ENCODE measurements at places on chromosomes 16 and 17.

DNA sequence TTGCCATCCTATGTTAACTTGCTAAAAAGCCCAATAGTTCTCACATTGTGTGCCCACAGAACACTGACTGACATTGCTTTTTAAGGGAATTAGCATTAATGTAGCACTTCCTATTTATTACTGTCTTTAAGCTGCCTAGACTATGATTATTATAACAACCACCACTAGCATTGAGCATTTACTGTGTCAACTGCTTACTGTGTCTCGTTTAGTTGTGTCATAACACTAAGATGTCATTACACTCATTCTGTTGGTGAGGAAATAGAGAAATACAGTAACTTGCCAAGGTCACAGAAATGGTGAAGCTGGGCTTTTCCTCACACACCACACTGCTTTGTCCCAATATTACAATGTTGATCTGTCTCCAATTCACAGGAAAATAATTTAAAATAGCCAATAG, 30.2 kb downstream of the TRIM25 start:
- no peak for DNase-seq

DNA sequence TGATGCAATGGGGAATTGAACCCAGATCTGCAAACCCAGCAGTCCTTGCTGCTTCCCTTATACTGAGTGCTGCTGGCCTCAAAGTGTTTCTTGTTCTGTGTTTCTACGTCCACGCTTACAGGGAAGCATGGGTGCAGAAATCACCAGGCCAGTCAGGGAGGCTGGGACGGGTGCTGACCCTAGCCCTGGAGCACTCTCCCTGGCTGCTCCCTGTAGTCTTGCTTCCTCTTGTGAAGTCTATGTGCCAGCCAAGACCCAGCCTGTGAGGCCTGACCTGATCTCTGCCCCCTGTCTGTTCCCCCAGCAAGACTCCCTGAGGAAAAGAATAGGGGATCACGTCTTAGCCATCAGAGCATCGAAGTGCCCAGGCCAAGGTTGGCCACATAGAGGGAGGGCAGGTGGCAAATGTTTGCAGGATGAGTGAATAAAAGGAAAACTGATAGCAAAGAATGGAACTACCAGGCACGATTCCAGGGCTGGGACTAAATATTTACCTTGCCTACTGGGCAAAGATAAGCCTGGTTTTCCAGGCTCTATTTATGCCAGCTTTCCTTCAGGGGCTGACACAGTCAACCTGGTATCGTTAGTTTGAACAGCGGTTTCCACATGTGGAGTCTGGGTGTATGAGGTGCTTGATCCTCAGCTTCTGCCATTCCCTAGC, 41.2 kb upstream of the RHOT1 start:
- no peak for DNase-seq

DNA sequence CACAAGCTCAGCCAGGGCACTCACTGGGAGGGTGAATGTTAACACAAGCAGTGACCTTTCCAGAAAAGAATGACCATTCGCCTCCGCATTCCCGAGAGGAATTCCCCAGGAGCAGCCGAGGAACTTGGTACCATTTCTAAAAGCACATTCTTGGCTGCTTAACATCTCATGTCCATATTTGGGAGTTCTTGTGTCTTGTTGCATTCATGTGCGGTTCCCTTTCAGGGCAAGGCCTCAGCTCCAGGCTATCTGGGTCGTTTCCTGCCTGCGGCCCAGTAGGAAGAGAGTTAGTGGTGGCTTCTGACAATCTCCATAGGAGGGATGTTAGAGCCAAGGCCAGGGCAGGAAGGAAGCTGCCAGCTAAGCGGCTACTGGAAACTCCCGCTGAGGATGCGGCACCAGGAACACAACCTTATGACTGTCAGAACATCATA, 27.8 kb upstream of the MEAK7 start:
- no peak for DNase-seq

DNA sequence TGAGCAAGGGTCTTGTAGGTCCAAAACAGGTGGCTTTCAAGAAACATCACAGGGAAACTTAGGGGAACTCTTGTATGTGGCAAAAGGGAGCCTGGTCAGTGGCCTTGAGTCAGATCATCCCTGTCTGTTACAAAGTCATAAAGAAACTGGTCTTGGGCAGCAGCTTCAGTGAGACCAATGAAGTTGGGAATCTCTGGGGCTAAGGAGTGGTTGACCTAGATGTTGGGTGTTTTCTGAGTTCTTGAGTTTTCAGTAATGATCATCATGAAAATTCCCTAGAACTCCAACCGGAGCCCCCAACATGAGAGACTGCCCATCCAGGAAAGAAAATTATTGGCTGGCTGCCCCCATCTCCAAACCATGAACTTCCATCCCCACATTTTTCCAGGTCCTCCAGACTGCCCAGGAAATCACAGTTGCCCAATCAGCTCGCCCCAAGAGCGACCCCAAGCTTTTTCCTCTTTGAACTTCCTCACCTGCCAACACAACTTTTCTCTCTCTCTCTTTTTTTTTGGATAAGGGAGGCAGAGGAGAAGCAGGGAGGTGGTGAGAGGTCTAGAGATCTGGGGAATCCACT, 3.9 kb downstream of the CCR7 start:
- no peak for DNase-seq

DNA sequence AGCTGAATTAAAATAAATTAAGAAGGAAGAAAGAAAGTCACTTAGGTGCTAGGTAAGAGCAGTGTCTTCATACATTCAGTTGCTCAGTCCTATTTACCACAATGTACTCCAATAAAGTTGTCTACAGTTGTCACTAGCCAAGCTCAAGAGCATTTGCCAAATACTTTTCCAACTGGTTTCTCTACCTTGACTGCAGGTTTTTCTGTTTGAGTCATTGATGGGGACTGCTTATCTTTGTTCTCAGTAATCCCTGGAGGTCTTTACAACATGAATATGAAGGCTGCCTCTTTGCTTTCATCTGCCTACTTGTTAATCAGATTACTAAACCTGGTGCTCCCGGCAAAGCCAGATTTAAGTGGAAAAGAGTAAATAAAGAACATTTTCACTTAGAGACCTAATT, 64.6 kb upstream of the CLEC18B start:
- DNase-seq, result no peak

DNA sequence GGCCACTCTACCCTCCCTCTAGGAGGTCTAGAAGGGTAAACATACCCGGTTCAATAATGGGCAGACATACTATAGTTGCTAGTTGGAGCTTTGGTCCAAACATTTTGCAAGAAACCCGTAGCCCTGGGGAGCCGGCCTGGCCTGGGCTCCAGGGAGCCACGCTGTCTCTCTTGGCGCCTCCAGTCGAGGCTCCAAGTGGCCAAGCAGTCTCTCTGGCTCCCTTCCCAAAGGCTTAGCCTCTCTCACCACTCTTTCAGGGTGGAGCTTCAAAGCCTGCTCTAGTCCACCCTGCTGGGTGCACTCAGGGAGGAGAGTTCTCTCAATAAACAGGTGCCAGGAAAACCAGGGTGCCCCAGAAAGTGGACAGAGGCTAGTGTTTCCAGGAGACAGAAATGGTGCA, 32.2 kb downstream of the RCVRN start:
- DNase-seq, result no peak

GRCh38 chr17:56707312-56708219, 114.1 kb downstream of the NOG start:
- DNase-seq, result no peak

GRCh38 chr17:76868176-76868668, at the start of gene MGAT5B:
Gene MGAT5B, plus strand, starts transcription at chr17:76868404. Its CDS starts 626 bp downstream, at chr17:76869030.
- peak; percentile 69 for DNase-seq

GRCh38 chr16:5875416-5875815, 777.8 kb upstream of the EEF2KMT start:
- no peak for DNase-seq

DNA sequence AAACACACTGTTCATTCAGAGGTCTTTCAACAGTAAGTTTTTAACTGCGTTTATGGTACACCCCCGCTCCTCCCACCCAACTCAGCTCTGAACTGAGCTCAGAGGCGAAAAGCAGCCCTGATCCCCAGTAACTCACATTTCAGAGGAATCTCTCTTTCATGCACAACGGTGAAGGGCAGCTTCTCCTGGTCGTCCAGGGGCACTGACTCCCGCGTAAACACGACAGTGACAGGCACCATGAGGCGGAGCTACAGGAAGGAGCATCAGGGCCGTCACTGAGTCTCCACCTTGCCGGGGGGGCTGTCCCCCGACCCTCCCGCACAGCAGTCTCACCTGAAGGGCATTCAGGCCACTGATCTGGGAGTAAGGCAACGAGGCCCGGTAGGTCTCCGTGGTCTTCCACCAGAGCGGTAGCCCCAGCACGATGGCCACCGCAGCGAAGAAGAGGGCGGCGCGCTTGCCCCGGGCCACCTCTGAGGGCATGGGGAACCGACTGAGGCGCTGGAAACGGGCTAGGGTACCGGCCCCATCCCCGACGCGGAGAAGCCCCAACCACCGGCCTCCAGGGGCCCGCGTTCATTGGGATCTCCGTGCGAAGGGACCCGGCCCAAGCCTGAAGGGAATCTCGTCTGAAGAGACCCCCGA, 486 bp downstream of the PIGS start:
- peak; percentile 31 for DNase-seq

- DNase-seq, result no peak
Observed at GRCh38 chr17:44387804-44388203, 1.6 kb downstream of the ITGA2B start.

DNA sequence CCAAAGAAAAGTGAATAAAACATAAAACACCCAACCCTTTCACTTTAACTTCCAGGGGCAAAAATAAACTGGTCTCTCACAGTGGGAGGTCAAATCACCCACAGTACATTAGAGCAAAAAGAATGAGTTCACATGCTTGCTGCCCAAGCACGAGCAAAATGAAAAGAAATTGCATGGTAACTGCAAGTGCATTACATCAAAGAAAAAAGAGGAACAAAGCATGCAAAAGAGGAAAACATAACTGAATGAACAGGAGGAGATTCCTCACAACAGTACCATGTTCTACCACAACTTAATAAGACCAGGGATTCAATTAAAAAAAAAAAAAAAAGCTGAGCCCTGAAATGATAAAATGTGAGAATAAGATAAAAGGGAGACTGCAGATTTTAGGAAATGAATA, 12.3 kb downstream of the DNAH2 start:
- DNase-seq, result no peak

- no peak for DNase-seq
Observed at GRCh38 chr17:12296209-12296625, 275.5 kb downstream of the MAP2K4 start.

DNA sequence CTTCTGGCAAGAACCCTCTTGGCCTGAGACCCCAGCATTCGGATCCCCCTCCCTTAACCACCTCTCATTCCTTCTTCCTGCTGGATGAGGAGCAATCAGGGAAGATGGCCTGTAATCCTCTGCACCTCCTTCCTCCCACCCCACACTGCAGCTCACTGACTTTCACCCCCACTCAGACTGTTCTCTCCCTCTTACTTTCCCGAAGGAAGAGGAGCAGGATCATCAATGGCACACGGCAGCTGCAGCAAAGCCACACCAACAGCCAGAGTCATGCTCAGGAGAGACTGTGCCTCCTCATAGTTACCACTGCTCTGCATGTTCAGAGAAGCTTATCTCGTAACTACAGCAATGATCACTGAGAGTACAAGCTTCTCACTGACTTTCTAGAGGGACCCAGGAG, 10.1 kb upstream of the TMEM101 start:
- DNase-seq, result no peak

DNA sequence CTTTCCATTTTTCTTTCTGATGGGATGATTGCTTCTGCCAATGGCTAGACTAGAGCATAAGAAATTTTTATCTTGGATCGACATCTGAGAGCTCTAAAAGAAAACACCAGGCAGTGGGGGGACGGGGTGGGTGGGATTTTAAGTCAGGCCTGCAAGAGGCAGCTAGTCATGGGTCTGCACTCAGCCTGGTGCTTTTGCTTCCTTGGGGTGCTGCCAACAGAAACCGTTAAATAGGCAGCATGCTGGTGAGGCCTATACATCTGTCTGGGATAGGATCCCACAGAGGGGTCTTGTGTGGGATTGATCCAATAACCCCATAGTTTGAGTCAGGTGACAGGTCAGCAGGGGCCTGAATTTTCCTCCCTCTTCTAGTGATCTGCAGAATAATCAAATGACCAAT, 26.9 kb downstream of the ZNRF1 start:
- no peak for DNase-seq

GRCh38 chr17:8935191-8935590, 30.3 kb downstream of the PIK3R5 start:
- DNase-seq, result peak; percentile 86

DNA sequence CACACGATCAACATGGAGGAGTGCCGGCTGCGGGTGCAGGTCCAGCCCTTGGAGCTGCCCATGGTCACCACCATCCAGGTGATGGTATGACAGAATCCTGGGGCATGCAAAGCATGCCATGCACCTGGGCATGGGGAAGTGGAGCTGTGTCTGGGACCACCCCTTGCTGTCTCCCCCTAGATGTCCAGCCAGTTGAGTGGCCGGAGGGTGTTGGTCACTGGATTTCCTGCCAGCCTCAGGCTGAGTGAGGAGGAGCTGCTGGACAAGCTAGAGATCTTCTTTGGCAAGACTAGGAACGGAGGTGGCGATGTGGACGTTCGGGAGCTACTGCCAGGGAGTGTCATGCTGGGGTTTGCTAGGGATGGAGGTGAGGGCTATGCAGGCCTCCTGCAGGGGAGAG, 6.7 kb downstream of the IFI35 start:
- no peak for DNase-seq

GRCh38 chr16:14522671-14523070, 107.4 kb downstream of the PARN start:
- DNase-seq, result no peak

DNA sequence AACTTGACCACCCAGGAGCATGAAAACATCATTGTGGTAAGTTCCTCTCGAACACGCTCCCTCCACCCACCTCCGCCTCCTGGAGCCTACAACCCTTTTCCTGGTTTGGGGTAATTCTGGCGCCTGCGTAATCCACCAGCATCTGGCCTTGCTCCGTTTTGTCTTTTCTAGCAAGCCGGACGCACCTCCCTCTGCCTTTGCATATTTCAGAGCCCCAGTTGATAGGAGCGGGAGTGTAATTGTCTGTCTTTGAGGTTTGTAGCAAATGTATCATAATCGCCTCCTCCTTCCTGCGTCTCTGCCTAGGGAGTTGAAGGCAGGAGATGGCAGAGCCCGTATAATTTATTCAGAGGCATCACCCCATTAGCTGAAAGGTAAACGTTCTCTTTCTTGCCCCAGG, 121.3 kb upstream of the PLCG2 start:
- no peak for DNase-seq

Data from CD4-positive, alpha-beta T cell treated with Interleukin-15 for 1 hour (primary cell).